ENCODE measurements at places on chromosomes 5 and 9. TPM values are rescaled to one million over a fixed set of nuclear protein-coding genes. Genes with fewer than 3 reads are reported as not detected.

The SMIM33 gene
- total RNA-seq: not detected

The AK8 gene
- total RNA-seq: 0.15 TPM

The PTPDC1 gene
- 5.1 TPM for total RNA-seq

The COL23A1 gene
- total RNA-seq: not detected

The DDX4 gene
- total RNA-seq: not detected

The PCDHGA7 gene
- 0.80 TPM for total RNA-seq

The ANKRD34B gene
- not detected for total RNA-seq

The SPINK6 gene
- not detected for total RNA-seq

The IFT74 gene
- 10.2 TPM for total RNA-seq

The C9orf50 gene
- 0.47 TPM for total RNA-seq

The RFESD gene
- total RNA-seq: 3.1 TPM

The ARHGEF28 gene
- total RNA-seq: 43.8 TPM

The TLX3 gene
- not detected for total RNA-seq

The LHX2 gene
- not detected for total RNA-seq

The FOXD4L5 gene
- total RNA-seq: not detected

The ECM2 gene
- total RNA-seq: not detected

The HSD17B3 gene
- total RNA-seq: not detected

Data from mammary microvascular endothelial cell (primary cell).